ENCODE measurements at places on chromosomes 3 and 15. TPM values are rescaled to one million over a fixed set of nuclear protein-coding genes. Genes with fewer than 3 reads are reported as not detected.

DNA sequence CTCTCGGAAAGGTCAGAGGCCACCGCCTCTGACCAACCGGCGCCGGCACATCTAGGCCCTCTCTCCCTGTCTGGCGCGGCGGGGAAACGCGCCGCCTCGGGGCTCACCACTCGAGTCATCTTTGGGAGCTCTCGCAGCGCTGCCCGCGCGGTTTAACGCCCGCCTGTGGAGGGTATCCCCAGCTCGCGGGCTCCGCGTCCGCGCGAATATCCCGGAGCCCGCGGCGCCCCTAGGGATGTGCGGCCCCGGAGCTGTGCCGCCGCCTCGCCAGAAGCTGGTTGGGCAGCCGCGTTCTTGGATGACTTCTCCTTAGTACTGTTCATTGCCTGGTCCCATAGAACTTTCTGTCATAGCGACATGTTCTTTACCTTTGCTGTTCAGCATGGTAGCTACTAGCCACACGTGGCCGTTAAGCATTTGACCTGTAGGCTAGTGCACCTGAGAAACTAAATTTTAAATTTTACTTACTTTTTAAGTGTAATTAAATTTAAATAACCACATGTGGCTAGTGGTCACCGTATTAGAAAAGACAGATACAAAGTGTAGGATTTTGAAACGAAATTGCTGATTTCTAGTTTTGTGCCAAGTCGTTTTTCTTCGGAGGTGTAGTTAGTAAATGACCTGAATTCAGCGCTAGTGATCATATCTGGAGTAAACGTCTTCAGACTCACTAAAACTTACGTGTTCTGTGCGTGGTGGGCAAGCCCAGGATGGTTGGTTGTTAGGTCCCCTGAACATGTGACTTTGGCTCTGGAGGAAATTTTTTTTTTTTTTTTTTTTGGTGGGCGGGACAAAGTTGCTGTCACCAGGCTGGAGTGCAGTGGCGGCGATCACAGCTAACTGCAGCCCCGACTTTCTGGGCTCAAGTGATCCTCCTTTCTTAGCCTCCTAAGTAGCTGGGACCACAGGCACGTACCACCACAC is 835 bp downstream of the ARIH2 start:
- no peaks in the 10 kb centered on the region for H3K27me3 ChIP-seq
- peaks cover 38% of the 10 kb centered on the region for H3K4me1 ChIP-seq
- peaks cover 29% of the 10 kb centered on the region for H3K36me3 ChIP-seq
- DNase-seq, result peak; percentile 28
- H3K27ac ChIP-seq, result peak overlapping the region; percentile 99

DNA sequence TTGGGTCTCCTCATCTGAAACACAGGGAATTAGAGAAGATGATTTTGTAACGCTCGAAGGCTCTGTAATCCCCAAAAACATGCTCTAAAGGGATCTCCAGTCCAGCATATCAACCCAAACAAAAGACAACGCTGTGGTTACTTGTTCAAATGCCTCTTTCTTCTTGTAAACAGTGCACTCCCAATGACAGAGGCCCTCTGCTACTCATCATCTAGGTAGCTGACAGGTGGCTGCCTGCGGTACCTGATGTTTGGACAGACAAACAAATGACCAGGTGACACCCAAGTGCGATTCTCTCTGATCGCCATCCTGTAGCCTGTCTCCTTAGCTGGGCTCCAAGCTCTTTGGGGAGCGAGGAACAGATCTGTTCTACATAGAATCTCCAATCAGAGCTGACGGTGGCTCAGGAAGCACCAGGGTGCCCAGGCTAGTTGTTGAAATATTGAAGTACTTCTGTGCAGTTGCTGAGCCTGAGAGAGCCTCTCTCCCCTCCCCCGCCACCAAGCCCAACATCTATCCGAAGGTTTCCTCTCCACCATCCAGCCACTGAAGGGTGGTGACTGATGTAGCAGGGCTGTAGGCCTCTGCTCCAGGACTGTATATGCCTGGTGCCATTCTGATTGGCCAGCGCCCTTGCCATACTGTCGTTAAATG is 238.7 kb downstream of the XXYLT1 start:
- H3K27ac ChIP-seq, result peak overlapping the region; percentile 52
- no peak for DNase-seq
- no peaks in the 10 kb centered on the region for H3K36me3 ChIP-seq
- peaks cover 33% of the 10 kb centered on the region for H3K4me1 ChIP-seq

Gene ROPN1
- 0.55 TPM for total RNA-seq

DNA sequence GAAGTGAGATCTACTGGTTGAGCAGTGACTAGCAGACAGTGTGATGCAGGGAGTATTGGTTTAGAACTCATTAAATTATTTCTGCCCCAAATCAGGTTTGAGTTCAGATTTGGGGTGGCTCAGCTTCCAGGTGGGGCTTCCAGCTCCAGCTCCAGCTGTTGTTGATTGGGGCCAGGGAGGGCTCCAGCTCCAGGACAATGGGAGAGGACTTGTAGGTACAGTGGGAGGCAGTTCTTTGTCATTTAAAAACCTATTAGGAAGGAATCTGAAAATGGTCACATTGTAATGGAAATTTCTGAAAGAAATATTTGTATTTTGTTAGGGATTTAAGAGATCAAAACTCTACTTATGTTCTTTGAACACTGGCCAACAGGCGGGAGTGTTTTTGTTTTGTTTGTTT is 97.0 kb downstream of the FNDC3B start:
- H3K27ac ChIP-seq, result peak overlapping the region; percentile 32
- no peak for DNase-seq
- H3K4me1 ChIP-seq, result peaks cover 78% of the 10 kb centered on the region
- H3K36me3 ChIP-seq, result no peaks in the 10 kb centered on the region
- no peaks in the 10 kb centered on the region for H3K27me3 ChIP-seq

Gene SCAMP5
- total RNA-seq, result 1.8 TPM

DNA sequence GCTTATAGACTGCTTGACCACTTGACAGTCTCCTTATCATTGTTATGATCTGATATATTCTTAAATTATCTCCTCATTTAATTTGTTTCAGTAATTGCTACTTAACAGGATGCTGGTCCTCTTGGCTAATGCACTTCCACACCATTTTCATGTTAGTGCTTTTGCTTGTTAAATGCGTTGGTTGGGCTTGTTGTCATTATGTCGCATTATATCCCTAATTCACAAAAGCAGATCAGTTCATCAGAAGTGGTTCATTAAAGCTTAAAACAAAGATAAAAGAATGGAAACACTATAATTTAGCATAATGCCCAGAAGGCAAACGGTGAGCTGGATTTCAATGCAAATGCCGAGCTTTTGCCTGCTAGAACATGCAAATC is 17.1 kb upstream of the EHHADH start:
- H3K27me3 ChIP-seq, result peaks cover 34% of the 10 kb centered on the region
- no peak overlapping the region for H3K27ac ChIP-seq
- no peaks in the 10 kb centered on the region for H3K4me1 ChIP-seq
- H3K4me3 ChIP-seq, result no peak overlapping the region

DNA sequence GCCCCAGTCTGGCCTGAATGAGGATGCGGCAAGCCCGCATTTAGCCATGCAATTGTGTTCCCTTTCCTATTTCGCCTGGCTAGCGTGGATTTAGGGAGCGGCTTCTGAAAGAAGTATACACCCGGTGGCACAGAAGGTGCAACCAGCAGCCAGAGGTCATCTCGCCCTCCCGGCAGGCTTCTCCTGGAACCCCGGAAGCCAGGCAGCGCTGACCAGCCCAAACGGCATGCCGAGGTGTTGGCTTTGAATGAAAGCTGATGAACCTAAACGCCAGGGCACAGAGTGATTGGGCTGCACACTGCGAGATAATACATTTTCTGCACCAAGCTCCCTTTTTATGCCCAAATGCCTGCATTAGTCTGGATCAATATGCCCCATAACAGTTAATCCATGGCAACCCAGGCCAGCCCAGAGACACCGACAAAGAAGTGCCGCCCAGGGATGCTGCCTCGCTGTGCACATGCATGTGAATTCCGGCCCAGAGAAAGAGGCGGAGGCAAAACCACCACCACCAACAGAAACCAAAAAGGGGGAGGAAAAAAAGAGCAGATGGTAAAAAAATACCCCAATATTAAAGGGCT is 1.4 kb downstream of the SRGAP3 start:
- H3K27ac ChIP-seq, result no peak overlapping the region
- H3K4me1 ChIP-seq, result peaks cover 32% of the 10 kb centered on the region
- no peaks in the 10 kb centered on the region for H3K36me3 ChIP-seq
- DNase-seq, result peak; percentile 34
- no peaks in the 10 kb centered on the region for H3K27me3 ChIP-seq

Gene GUCA1C
- not detected for total RNA-seq

Gene CACNA2D3
- total RNA-seq, result 54.0 TPM

- no peaks in the 10 kb centered on the region for H3K27me3 ChIP-seq
- H3K27ac ChIP-seq, result peak overlapping the region; percentile 45
- no peak overlapping the region for H3K4me3 ChIP-seq
- no peaks in the 10 kb centered on the region for H3K4me1 ChIP-seq
- H3K36me3 ChIP-seq, result peaks cover 49% of the 10 kb centered on the region
Measured at GRCh38 chr15:52228921-52229320, 37.7 kb upstream of the GNB5 start.

Gene GXYLT2
- 0.45 TPM for total RNA-seq

DNA sequence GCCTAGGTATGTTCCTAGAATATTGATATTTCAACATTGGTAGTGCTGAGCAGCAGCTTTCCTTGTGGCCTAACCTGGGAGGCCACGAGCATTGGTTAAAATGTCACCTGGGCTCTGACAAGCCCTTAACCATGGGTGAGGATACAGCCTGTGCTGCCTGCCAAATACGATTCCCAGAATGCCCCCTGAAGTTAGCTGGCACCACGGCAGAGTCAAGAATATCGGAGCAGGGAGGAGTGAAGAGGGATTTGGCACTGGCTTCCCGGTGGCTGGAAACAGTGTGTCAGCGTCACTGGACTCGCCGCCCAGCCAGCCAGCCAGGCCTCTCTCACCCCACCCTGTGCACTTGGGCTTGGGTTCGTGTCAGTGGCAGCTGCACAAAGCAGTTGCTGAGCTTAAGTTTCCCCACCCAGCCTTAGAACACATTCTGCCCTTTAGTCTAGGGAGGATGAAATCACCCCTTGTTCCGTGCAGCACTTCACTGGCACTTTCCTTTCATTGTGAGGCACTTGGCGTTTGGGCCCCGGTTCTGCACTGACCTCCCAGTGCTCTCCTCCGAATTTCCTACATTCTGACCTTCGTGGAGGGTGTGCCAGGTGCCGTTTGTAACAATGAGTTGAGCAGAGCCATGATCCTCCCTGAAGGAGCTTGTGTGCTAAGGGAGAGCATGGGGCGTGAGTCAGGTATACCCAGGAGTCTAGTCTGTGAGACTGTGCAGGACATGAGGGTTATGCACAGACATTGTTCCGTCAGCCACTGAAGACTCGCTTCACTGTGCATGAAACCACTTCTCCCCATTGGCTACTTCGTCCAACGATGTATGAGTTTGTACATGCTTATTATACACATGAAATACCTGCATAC is 152.8 kb upstream of the BHLHE40 start:
- no peaks in the 10 kb centered on the region for H3K27me3 ChIP-seq
- peak overlapping the region; percentile 66 for H3K27ac ChIP-seq
- H3K4me3 ChIP-seq, result peak overlapping the region; percentile 3
- peaks cover 15% of the 10 kb centered on the region for H3K4me1 ChIP-seq

Gene CD80
- not detected for total RNA-seq

Gene LRRC31
- 5.5 TPM for total RNA-seq

DNA sequence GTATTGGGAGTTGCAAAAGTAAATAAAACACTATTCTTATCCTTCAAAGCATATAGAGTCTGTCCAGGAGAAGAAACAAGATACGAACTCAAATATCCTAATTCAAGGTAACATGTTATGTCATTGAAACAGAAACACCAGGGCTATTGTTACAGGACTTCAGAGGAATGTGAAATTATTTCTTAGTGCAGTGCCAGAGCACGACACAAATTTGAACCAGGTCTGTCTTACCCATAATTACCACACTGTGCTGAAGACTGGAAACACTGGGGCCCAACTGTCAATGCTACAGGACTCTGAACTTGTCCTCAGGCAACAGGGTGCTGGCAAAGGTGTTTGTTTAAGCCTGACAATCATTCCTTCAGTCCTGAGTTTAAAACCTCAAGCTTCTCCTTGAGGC is 633.6 kb upstream of the UBE2E2 start:
- no peak for DNase-seq
- H3K27me3 ChIP-seq, result no peaks in the 10 kb centered on the region
- no peak overlapping the region for H3K4me3 ChIP-seq
- H3K4me1 ChIP-seq, result no peaks in the 10 kb centered on the region

- no peaks in the 10 kb centered on the region for H3K4me1 ChIP-seq
- H3K4me3 ChIP-seq, result no peak overlapping the region
- H3K27me3 ChIP-seq, result no peaks in the 10 kb centered on the region
- no peaks in the 10 kb centered on the region for H3K36me3 ChIP-seq
- no peak overlapping the region for H3K27ac ChIP-seq
Measured at GRCh38 chr3:13530241-13531009, 18.5 kb upstream of the FBLN2 start.

Gene SLC35G2
- total RNA-seq, result 2.0 TPM

- DNase-seq, result no peak
- peaks cover 31% of the 10 kb centered on the region for H3K4me1 ChIP-seq
- H3K27ac ChIP-seq, result peak overlapping the region; percentile 99
- no peaks in the 10 kb centered on the region for H3K27me3 ChIP-seq
Measured at GRCh38 chr15:101651554-101652097, 555 bp downstream of the TM2D3 start.

GRCh38 chr15:68277131-68277602 is 378 bp upstream of the FEM1B start:
- H3K27ac ChIP-seq, result peak overlapping the region; percentile 97
- H3K27me3 ChIP-seq, result no peaks in the 10 kb centered on the region
- peak; percentile 86 for DNase-seq
- H3K4me3 ChIP-seq, result peak overlapping the region; percentile 78

DNA sequence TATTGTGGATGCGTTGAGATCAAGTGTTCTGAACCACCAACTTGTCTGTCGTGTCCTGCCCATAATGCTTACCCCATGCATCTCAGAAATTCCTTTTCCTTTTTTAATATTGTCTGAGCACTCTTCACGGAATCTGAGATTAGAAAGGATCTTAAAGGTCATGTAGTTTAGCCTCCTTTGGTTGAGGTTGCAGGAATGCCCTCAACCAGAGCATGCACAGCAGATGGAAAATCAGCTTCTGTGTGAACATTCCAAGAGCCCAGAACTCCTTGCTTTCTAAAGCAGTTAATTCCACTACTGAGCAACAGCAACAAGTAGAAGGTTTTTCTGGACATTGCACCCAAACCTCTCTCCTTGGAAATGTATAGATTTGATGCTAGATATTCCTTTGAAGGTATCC is 153.7 kb downstream of the TPRG1 start:
- no peaks in the 10 kb centered on the region for H3K36me3 ChIP-seq
- H3K27me3 ChIP-seq, result no peaks in the 10 kb centered on the region
- peak overlapping the region; percentile 62 for H3K27ac ChIP-seq
- DNase-seq, result no peak
- no peak overlapping the region for H3K4me3 ChIP-seq
- H3K4me1 ChIP-seq, result peaks cover 19% of the 10 kb centered on the region

DNA sequence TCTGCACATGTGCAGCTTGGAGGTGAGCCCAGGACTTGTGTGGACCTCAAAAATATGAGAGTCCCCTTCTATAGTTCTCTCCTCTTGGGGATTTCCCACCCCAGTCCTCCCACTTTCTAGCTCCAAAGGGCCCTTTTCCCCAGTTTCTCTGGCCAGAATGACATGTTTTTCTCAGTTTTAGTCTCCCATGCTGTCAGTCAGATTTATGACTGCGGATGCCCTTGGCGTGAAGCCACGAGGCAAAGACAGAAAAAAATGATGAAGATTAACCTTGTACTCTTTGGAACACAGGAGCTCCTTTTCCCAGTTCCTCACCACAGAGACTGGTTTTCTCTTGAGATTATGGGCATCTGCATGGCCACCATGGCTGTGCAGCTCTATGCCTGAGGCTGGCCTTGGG is 72.0 kb upstream of the TTBK2 start:
- peak overlapping the region; percentile 8 for H3K27ac ChIP-seq
- H3K4me1 ChIP-seq, result no peaks in the 10 kb centered on the region
- no peaks in the 10 kb centered on the region for H3K27me3 ChIP-seq
- no peak for DNase-seq

Gene DAG1
- total RNA-seq, result 90.6 TPM

Gene CLDN1
- not detected for total RNA-seq
